Stimulated activated CD8-positive, alpha-beta memory T cell treated with anti-CD3 and anti-CD28 coated beads, Interleukin-4, amount 100 ng/mL, for 1 hour (primary cell): ENCODE measurements at places on chromosomes 3 and 15.

GRCh38 chr3:32076566-32076965 is 29.9 kb upstream of the GPD1L start:
- no peak for DNase-seq

- DNase-seq = no peak
Observed at GRCh38 chr15:88013111-88013510, 243.4 kb downstream of the NTRK3 start.

DNA sequence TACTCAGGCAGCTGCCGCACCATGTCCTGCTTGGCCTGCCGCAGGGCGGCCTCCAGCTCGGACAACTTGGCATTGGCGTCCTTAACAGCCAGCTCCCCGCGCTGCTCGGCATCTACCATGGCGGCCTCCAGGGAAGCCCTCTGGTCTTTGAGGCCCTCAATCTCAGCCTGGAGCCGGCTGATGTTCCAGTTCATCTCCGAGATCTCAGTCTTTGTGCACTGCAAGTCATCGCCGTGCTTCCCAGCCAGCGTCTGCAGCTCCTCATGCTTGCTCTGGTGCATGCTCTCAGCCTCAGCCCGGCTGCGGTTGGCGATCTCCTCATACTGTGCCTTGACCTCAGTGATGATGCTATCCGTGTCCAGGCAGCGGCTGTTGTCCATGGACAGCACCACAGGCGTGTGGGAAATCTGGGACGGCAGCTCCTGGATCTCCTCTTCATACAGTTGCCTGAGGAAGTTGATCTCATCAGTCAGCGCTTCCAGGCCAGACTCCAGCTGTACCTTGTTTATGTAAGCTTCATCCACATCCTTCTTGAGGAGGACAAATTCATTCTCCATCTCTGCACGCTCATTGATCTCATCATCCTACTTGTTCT is 15.5 kb upstream of the PSTPIP1 start:
- no peak for DNase-seq

DNA sequence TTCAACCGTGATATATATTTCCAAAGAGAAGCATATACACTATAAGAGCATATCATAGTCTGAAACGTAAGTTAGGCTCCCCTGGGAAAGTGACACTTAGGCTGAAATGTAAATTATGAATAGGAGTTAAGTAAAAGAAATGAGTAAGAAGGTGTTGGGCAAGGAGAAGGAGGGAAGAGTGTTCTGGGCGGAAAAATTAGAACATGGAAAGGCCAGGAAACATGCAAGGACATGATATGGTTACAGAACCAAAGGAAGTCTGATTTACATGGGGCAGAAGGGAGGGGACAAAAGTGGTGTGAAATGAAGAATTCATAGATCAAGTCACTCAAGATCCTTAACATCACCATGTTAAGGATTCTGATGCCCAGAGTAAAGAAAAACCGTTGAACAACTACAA is 75.2 kb downstream of the SCAPER start:
- DNase-seq = no peak

DNA sequence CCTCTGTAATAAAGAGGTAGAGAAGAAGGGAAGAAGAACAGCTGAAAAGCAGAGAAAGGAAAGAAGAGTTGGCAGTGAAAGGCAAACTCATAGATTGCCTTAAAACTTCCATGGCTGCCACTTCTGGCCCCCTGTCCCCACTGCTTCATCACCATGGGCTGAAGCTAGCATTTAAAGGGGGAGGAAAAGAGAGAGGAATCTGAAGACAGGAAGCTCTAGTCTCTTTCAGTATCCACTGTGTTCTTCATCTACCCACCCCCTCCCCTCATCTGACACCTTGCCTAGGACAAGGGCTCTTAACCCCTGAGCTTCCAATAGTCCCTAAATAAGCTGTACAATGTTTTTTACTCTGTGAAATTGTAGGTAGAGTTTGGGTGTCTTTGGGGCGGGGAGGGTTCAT is 60.6 kb downstream of the ALCAM start:
- no peak for DNase-seq

- DNase-seq = no peak
Observed at GRCh38 chr3:101865751-101866509, 16.6 kb downstream of the NFKBIZ start.

DNA sequence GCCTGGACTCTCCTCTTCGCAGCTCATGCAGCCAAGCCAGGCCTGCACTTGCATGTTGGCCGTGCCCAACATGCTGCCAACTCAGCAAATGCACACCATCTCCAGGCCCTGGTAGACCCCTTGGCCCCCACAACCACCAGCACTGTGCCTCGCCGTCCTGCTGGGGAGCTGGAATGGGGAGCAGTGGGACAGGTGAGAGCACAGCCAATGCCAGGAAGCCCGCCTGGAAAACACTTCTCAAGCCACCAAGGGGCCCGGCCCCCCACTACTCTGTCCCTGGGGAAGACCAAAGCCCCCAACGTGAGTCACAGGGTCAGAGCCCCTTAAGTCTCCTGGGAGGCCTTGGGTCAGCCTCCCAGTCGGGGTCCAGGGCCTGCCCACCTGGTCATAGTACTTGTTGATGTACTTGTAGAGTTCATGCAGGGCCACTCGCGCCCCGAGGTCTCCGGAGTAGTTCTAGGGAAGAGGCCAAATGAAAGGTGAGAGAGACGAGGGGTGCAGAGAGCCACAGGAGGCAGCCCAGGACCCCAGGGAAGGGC is 24.5 kb downstream of the PLXNB1 start:
- DNase-seq = no peak

DNA sequence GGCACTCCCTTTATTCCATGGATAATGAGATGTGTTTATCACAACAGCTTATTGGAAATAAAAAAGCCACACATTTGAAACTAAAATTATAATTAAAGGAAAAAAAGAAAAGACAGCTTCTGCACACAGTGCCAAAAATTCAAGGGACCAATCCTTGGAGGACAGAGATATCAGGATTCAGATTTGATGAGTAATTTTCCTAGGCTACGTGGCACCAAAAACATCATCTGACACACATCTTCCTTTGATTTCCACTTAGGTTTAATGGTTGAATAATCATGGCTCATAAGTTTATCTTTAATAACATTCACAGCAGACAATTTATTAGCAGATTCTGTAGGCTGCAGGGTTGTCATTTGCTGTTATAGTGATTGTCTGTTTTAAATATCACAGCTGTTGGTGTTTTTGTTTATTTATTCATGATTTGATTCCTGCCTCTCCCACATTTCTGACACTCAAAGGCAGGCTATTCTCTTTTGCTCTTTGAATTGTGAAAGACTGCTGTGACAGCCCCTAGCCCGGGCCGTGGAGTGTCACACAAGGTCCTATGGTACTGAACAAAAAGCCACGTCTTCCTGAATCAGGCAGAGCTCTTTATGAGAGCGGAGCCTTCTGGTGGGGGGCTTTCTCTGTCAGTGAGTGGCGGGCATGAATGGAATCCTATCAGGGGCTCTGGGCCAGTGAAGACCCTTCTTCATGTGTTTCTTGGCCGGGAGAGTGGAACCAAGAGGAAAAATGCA is 708.5 kb downstream of the SQOR start:
- no peak for DNase-seq

DNA sequence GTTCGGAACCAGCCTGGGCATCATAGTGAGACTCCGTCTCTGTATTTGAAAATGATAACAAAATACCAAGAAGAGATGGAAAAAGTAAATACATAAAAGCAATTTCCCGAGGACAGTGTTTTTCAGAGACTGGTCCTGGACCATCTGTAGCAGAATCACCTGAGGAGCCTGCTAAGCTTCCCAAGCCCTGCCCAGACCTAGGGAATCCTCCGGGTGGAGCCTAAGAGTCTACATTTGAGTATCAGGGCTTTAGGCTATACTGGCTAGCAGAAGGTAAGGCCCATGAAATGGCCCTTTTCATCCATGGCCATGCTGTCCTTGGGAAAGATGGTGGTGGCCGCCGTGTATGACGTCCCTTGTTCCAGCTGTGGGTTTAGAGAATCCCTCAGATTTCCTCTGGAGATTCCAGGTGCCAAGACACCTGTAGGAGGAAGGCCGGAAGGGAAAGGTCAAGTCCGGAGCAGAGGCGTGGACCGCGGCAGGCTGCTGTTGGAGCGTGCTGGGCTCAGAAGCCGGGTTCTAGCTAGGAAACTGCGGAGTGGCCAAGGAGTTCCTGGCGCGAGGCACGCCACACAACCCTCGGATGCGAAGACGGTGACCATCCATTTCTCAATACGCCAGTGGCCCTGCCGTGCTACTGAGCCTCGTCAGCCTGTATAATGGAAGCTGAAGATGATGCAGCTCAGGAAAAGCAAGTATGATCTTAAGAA is 50.9 kb downstream of the TMEM44 start:
- DNase-seq = no peak

- no peak for DNase-seq
Observed at GRCh38 chr15:33322091-33322490, 11.3 kb downstream of the RYR3 start.

DNA sequence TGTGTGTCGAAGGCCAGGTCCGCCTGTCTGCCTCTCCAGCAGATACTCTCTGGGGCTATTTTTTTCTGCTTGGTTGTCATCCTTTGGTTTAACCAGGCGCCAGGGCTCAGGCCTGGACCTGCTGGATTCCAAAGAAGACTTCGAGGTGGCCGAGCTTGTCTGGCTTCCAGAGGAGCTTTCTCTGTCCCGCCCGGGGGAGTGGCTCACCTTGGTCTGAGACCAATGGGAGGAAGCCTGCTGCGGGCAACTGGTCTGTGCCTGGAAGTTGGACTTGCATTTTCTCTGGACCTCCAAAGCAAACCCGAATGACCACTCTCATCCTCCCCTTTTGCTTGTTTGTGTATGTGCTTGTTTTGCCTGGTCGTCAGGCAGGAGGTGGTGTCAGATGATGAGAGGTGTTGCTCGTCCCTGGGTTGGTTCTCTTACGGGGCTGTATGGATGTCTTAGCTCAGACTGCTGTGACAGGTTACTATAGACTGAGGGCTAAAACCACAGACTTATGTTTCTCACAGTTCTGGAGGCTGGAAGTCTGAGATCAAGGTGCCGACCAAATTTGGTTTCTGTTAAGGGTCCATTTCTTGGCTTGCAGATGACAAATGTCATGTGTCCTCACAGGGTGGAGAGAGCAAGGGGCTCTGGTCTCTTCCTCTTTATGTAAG is 19.3 kb downstream of the IGF1R start:
- no peak for DNase-seq

GRCh38 chr3:37608061-37608702 is 253.5 kb upstream of the CTDSPL start:
- DNase-seq = no peak

- no peak for DNase-seq
Observed at GRCh38 chr3:116433552-116433951, 11.7 kb downstream of the LSAMP start.

- DNase-seq = no peak
Observed at GRCh38 chr3:188294823-188295487, 141.0 kb downstream of the LPP start.

- no peak for DNase-seq
Observed at GRCh38 chr3:29176501-29176900, 104.4 kb upstream of the RBMS3 start.

DNA sequence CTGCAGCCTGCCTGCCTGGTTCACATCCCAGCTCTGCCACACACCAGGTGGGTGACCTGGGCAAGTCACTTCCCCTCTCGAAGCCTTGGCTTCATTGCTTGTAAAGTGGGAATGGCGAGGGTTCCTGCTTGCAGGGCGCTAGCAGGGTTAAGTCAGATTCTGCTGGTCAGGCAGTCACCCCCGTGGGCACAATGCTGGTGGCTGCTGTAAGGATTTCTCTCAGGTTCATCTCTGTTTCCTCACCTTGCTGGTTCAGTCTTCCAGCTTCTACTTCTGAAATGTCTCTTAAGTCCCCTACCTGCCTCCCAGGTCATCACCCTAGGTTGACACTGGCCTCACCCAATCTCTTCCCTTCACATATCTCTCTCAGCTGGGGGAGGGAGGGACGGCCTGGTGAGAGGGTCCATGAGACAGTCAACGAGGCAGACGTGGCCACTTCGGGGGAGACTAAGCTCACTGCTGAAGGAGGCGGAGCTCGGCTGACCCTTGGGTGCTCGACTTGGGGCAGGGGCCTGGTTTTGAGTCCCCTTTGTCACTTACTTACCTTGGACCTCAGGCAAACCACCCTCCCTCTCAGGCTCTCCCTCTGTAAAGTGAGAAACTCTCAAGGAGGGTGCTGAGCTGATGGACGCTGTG is 11.5 kb downstream of the CTSH start:
- DNase-seq = no peak

DNA sequence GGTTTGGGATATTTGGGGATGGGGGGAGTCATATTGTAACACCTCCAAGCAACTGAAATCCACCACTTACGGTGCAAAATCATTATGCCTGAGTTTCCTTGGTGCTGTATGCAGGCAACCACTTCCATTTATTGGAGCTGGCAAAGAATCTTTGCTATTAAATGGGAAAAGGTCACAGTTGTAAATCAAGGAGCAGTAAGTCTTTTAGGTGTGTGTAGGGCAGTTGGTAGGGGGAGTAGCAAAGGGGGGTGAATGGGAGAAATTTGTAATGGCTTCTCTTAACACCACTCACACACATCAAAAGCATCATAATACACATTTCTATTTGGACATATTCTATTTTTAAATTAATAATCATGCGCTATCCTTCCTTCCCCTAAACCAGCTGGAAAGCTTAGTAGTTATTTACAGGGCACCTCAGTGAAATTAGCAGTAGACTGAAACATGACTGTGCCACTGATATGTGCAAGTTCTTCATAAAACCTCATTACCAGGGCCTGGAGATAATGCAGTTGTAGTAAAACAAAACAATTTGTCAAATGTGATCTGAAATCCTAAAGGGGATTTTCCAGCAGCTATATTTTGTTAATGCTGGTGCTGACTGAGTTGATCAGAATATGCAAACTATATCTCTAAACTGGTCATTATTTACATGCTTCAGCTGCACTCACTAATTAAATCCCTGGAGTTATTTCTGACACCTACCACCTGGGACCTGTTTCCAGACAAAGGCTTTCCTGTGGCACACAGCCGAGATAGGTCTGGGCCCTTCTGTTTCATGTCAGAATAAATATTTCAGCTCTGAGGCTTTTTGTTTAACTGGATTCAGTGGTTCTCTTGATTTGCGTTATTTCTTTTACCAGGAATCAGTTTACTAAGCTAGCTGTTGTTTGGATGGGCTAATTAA is 90.1 kb downstream of the B3GALNT1 start:
- no peak for DNase-seq

- peak; percentile 72 for DNase-seq
Observed at GRCh38 chr15:20356444-20356910, 185.1 kb downstream of the GOLGA6L6 start.

- no peak for DNase-seq
Observed at GRCh38 chr15:38598749-38599148, 34.1 kb upstream of the RASGRP1 start.

GRCh38 chr3:177906578-177907229 is 629.5 kb upstream of the KCNMB2 start:
- no peak for DNase-seq

DNA sequence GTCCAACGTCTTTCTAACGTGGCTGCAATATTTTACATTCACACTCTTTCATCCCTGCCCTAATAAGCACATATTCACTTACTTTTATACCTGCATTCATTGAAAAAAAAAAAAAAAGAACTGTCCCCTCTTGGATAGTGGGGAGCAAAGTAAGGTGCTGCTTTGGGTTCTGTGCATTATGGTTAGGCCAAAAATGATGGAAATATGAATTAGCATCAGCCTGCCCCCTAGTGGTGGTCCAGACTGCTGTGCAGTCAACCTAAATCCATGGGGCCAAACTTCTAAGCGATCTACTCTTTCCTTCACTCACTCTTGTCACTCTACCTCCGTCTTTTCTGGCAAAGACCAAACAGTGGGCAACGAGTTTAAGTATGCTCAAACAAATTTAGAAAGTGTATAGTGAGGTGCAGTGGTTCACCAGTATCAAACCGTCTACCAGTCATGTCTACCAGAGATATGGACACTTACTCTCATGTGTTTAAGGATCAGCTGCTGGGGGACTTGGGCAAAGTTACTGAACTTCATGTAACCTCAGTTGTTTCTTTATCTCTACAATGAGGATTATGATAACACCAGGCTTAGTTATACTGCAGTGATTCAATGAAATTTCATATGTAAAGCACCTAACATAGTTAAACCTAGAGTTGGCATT is 61.5 kb upstream of the GRM7 start:
- no peak for DNase-seq
